Activated naive CD8-positive, alpha-beta T cell treated with anti-CD3 and anti-CD28 coated beads, Interleukin-2, amount 50 U/mL, for 24 hours (primary cell): ENCODE measurements at places on chromosomes 16 and 17.

- no peak for DNase-seq
Observed at GRCh38 chr16:83792391-83792790, 15.4 kb upstream of the HSBP1 start.

DNA sequence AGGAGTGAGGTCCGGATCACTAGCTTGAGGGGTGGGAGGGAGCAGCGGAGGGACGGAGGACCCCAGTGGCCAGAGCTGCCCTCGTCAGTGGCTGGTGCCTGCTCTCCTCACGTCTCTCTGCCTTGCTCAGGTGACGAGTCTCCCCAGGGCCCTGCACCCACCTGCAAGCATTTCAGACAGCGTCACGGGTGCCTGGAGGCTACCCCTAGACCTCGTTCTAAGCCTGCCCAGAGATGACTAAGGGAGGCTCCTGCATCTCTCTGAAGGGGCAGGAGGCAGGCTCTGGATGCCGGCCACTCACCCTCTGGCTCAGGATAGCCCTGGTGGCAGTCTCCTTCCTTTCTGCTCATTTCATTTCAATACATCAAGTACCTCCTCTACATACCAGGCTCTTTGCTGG is 68.8 kb downstream of the MRC2 start:
- no peak for DNase-seq

DNA sequence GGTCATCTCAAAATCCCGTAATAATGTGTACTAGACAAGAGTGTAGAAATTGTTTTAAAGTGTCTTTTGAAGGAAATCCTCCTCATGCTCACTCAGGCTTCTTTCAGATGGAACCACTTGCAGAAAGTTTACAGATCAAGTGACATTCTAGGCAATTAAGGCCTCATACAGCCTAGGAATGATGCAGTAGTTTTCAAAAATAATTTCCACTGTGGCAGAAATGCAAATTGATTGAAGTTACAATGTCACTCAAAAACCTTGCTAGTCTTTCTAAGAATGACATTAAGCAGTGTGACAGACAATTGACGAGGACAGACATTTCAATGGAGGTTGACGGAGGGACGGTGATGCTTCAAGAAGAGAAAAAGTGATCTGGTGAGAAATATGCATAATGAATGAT is 53.5 kb upstream of the CDH8 start:
- DNase-seq = no peak

- no peak for DNase-seq
Observed at GRCh38 chr16:67240506-67240905, 6.8 kb downstream of the FHOD1 start.

GRCh38 chr16:28983644-28984043 is 1.2 kb upstream of the LAT start:
- no peak for DNase-seq
